ENCODE measurements at places on chromosomes 12 and 14. TPM values are rescaled to one million over a fixed set of nuclear protein-coding genes. Genes with fewer than 3 reads are reported as not detected.

CACNA2D4 gene
- 20.0 TPM for polyA plus RNA-seq

IQSEC3 gene
- polyA plus RNA-seq: not detected

HOXC12 gene
- polyA plus RNA-seq: not detected

MANSC4 gene
- not detected for polyA plus RNA-seq

PRMT5 gene
- 34.7 TPM for polyA plus RNA-seq

KITLG gene
- polyA plus RNA-seq: not detected

RNU6-7 gene
- polyA plus RNA-seq: not detected

CFAP251 gene
- not detected for polyA plus RNA-seq

CYP27B1 gene
- not detected for polyA plus RNA-seq

ANKRD9 gene
- 0.22 TPM for polyA plus RNA-seq

RABGGTA gene
- polyA plus RNA-seq: 52.0 TPM

CLEC6A gene
- polyA plus RNA-seq: not detected

ANKRD33 gene
- not detected for polyA plus RNA-seq

BICDL1 gene
- polyA plus RNA-seq: not detected

C12orf42 gene
- 0.14 TPM for polyA plus RNA-seq

APOF gene
- polyA plus RNA-seq: not detected

FGF6 gene
- not detected for polyA plus RNA-seq
